ENCODE measurements at places on chromosomes 4 and X.
A peak's percentile ranks its signal among the peaks of the same experiment; 100 is the strongest.

- no peak for DNase-seq
Observed at GRCh38 chr4:106109929-106110328, 206.1 kb downstream of the TBCK start.

- peak; percentile 31 for DNase-seq
Observed at GRCh38 chrX:153925739-153926551, at the start of gene ARHGAP4. ARHGAP4 (minus strand) TSS chrX:153926264; CDS start chrX:153926202, 62 bp downstream.

GRCh38 chrX:103464072-103464773 is 55.1 kb downstream of the RAB40A start:
- peak; percentile 13 for DNase-seq

DNA sequence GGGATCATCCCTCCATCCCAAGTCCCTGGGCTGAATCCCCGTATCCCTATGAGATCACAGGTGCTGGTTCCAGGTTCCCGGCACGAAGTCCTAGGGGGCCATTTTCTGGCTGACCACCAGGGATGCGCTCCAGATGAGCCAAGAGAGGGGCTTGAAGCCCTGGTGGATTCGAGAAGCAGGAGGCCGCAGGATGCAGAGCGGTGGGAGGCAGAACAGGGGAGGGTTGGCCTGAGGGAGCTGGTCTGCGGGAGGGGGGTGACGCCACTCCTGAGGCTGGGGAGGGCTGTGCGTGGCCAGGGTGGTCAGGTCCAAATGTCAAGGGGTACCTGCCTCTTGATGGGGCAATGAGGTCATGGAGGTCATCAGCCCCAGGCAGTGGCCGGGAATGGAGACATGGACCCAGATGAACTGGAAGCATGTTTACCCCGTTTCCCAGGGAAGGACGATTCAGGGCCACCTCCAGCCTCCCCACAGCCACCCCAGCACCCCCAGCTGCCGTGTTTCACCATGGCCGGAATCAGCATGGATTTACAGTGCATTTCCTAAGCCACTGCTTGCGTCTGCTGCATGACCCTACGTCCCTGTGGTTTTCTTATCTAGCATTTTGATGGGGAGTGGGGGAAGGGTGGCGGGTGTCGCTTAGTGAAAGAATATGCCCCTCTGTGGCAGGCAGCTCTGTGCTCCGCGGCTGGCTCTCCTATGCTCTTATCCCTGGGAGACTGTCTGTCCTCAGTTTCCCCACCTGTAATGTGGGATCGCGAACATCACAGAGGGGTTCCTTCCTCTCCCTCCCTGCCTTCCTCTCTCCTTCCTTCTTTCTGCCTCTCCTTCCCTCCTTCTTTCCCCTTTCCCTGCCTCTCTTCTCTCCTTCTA is 17.0 kb upstream of the HTRA3 start:
- DNase-seq = no peak

- DNase-seq = no peak
Observed at GRCh38 chrX:148284056-148284455, 216.4 kb upstream of the AFF2 start.

DNA sequence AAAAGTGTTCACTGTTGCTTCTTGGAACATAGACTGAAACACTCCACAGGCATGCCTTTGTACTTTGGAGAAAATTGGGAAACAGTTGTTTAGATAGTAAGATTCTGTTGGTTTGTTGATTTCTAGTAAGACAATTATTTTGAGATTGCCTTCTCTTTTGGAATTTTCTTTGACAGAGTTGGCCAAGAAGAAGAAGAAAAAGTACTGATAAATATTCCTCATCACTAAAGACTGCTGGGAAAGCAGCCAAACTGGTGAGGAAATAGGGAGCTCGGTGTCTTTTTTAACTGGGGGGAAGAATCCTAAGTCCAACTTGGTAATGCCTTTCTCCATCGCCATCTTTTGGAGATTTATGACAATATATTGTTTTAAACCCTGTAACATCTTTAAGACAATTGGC is 370.7 kb downstream of the GPAT3 start:
- no peak for DNase-seq

DNA sequence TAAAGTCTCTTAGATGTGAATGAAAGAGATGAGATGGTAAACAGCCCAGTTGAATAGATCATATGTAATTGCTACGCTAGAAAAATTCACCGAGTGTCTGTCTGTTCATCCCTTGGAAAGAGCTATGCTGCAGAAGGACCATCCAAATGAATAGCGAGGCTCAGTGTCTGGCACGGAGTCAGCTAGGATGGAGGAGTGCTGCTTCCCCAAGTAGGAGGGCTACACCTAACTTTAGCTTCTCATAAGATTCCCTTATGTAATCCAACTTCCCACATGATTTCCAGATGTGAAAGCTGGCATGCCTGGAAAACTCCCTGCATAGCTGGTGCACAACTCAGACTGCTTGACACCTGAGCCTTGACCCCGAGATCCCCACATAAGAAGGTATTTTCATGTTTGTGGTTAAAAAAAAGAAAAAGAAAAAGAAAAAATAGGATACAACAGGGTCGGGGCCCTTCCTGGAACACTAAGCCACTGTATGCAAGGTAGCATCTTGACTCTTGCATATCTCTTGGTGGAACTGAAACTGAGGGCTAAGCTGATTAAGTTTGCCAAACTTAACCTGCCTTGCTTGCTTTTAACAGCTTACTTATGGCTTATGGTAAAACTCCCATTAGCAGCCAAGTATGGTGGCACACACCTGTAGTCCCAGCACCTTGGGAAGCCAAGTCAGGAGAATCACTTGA is 82.3 kb downstream of the FREM3 start:
- no peak for DNase-seq

- no peak for DNase-seq
Observed at GRCh38 chr4:31341601-31342359, 621.6 kb downstream of the PCDH7 start.

DNA sequence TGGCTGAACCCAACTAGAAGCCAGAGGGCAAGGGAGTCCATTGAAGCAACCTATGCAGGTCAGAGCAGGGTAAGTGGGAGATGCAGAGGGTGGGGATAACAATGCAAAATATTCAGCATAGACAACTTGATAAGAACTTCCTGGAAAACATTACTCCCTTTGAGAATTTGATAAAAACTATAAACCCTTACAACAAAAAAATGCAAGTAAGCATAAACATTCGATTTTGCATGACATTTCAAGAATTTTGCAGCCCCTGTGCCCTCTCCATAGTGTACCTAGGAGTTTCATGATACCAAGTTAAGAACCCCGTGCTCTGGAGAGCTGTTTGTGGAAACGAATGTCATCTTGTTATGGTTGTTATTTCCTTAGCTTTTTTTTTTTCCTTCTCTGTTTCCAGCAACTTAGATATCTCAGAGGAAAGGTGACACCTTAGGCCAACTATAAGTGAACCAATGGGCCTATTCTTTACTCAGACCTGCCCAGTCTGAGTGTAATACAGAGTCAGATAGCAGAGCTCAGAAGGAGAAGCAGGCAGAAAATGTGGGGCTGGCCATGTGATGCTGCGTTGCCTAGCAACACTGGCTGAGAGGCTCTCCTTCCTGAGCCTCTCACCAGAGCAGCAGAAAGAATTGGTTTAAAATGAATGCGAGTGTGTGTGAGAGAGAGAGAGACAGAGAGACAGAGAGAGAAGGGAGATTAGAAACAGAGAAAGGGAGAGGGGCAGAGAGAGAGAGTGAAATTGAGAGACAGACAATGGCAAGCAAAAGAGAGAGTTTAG is 36.7 kb upstream of the GABRQ start:
- DNase-seq = no peak

- DNase-seq = no peak
Observed at GRCh38 chr4:1176398-1177273, 4.3 kb upstream of the SPON2 start.
